Immature natural killer cell (primary cell): ENCODE measurements at places on chromosomes 7 and 10.

- H3K4me1 ChIP-seq = no peaks in the 10 kb centered on the region
- no peak for DNase-seq
- no peak overlapping the region for H3K27ac ChIP-seq
- no peaks in the 10 kb centered on the region for H3K27me3 ChIP-seq
- H3K36me3 ChIP-seq = no peaks in the 10 kb centered on the region
Measured at GRCh38 chr10:106402458-106402857, 762.0 kb downstream of the SORCS1 start.

- no peak for DNase-seq
- no peaks in the 10 kb centered on the region for H3K4me1 ChIP-seq
- H3K4me3 ChIP-seq = no peak overlapping the region
- no peak overlapping the region for H3K27ac ChIP-seq
- H3K27me3 ChIP-seq = peaks cover 2% of the 10 kb centered on the region
- no peaks in the 10 kb centered on the region for H3K36me3 ChIP-seq
Measured at GRCh38 chr10:131636841-131637724, 263.7 kb upstream of the PPP2R2D start.

DNA sequence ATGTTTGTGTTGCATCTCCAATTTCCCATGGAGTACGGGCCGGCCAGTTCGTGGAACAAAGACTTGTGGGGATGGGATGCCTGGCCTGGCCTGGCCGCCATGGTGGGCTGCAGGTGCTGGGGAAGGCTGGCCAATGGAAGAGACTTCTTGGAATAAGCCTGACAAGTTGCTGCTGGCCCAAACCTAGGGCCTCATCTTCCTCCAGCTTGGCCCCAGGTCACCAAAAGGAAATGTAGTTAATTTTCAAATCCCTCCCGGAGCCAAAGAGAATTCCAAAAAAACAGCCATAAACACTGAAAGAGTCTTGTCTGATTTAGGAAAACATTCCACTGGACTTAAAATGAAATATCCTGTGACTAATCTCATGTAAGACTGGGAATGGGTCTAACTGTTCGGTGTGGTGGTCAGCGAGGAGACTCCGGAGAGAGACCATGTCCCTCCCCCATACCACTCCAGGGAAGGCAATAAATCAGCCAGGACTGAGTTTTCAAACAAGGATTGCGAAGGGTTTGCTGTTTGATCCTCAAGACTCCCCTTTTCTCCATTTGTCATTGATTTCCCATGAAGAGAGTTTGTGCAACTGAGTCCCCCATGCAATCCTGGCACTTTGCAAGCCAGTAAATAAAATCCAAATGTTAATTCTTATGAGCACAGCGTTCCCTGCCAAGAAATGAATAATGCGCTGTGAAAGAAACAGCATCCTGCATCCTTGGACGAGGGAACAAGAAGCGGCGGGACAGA, 128.7 kb upstream of the HABP2 start:
- H3K36me3 ChIP-seq = no peaks in the 10 kb centered on the region
- H3K27ac ChIP-seq = no peak overlapping the region
- H3K4me3 ChIP-seq = no peak overlapping the region

- H3K27ac ChIP-seq = peak overlapping the region; percentile 96
- no peak for DNase-seq
- H3K36me3 ChIP-seq = peaks cover 17% of the 10 kb centered on the region
- no peaks in the 10 kb centered on the region for H3K27me3 ChIP-seq
- peak overlapping the region; percentile 75 for H3K4me3 ChIP-seq
- H3K4me1 ChIP-seq = peaks cover 63% of the 10 kb centered on the region
Measured at GRCh38 chr10:73866621-73867020, 7.7 kb downstream of the CAMK2G start.

- peak overlapping the region; percentile 91 for H3K27ac ChIP-seq
- peaks cover 6% of the 10 kb centered on the region for H3K27me3 ChIP-seq
- H3K4me1 ChIP-seq = peaks cover 68% of the 10 kb centered on the region
- no peaks in the 10 kb centered on the region for H3K36me3 ChIP-seq
- H3K4me3 ChIP-seq = peak overlapping the region; percentile 98
- peak; percentile 37 for DNase-seq
Measured at GRCh38 chr10:46028584-46029460, 1.6 kb downstream of the NCOA4 start.

- peaks cover 39% of the 10 kb centered on the region for H3K4me1 ChIP-seq
- no peak for DNase-seq
- peaks cover 18% of the 10 kb centered on the region for H3K27me3 ChIP-seq
- no peaks in the 10 kb centered on the region for H3K36me3 ChIP-seq
- peak overlapping the region; percentile 92 for H3K4me3 ChIP-seq
Measured at GRCh38 chr10:22436526-22436892, 91.2 kb downstream of the SPAG6 start.

- no peak overlapping the region for H3K4me3 ChIP-seq
- no peak overlapping the region for H3K27ac ChIP-seq
- H3K27me3 ChIP-seq = no peaks in the 10 kb centered on the region
- H3K36me3 ChIP-seq = no peaks in the 10 kb centered on the region
Measured at GRCh38 chr7:83486957-83487356, 162.0 kb downstream of the SEMA3E start.

DNA sequence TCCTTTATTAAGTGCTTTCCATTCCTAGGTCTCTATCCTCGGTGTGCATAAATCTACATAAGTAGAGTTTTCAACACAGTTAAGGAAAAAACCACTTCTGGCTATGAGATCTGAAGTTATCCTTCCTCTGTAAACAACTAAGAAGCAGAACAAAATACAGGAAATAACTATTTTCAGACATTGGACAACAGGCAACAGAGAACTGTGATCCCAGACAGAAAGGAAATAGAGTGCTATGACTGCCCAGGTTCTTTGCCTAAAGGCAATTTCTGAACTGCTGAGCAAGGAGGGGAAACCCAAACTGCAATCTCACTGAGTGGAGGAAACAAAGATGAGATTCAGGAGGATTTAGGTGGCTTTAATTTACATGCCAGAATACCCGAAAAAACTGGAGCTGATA, 285.4 kb downstream of the SNX13 start:
- no peaks in the 10 kb centered on the region for H3K4me1 ChIP-seq
- no peaks in the 10 kb centered on the region for H3K36me3 ChIP-seq
- peaks cover 7% of the 10 kb centered on the region for H3K27me3 ChIP-seq
- no peak overlapping the region for H3K27ac ChIP-seq

DNA sequence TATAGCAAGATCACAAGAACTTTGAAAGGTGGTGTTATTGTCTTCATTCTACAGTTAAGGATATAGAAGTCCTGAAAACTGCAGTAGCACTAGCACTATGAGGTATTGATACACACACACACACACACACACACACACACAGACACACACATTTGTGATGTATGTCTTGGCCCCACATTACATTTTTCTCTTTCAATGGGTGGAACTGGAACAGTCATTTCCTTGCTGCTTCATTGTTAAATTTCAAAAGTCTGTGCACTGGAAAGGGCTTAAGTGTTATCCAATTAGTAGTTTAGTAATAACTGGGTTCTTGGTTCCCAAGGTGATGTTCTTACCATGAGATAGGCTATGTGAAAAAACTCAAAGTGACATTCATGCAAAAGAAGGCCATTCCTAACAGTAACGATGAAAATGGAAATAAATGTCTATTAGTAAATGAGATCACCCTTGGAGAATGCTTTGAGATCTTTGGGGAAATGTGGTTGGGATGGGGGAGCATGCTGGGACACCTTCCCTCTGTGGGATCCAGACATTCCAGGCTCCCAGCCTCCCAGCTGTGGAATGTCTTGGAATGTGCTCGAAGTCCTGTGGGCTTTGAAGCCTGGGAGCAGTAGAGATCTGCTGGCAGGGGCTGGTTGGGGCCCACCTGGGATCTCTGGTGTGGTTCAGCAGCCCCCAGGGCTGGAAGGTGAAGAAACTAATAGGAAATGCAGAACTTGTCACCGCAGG, 37.4 kb upstream of the CALD1 start:
- no peaks in the 10 kb centered on the region for H3K4me1 ChIP-seq
- no peak overlapping the region for H3K4me3 ChIP-seq
- no peak for DNase-seq
- peaks cover 11% of the 10 kb centered on the region for H3K27me3 ChIP-seq

- H3K4me3 ChIP-seq = no peak overlapping the region
- no peaks in the 10 kb centered on the region for H3K4me1 ChIP-seq
- peaks cover 5% of the 10 kb centered on the region for H3K27me3 ChIP-seq
- DNase-seq = no peak
- no peaks in the 10 kb centered on the region for H3K36me3 ChIP-seq
- no peak overlapping the region for H3K27ac ChIP-seq
Measured at GRCh38 chr7:94040254-94040653, 36.1 kb upstream of the BET1 start.

DNA sequence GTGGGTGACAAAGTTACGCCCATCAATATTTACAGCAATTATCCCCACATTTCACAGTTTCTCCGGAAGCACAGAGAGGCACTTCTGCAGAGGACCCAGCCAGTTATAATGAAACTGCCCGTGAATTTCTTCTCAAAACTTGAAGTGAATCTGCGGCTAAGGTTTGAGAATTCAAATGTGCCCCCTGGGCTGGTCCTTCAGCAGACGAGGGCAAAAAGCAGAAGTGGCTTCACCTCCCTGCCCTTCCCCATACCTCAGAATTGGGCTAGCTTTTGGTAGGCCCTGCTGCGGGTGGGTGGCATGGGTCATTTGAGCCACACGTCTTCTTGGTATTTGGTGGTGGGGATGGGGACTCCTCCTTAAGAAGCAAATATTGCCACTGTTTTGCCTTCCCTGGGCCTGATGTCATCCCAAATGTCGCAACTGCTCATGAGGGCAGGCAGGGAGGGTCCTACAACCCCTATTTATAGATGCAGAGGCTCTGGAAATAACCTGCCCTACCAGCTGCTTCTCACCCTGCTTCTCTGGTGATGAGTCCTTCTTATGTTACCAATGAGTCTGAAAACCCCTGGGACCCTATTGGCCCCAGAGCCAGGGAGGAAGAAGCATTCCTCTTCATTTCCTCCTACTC, 16.6 kb upstream of the WDFY4 start:
- no peak overlapping the region for H3K27ac ChIP-seq
- no peak for DNase-seq
- no peaks in the 10 kb centered on the region for H3K4me1 ChIP-seq
- H3K27me3 ChIP-seq = no peaks in the 10 kb centered on the region
- peaks cover 4% of the 10 kb centered on the region for H3K36me3 ChIP-seq

- peaks cover 2% of the 10 kb centered on the region for H3K27me3 ChIP-seq
- H3K4me3 ChIP-seq = peak overlapping the region; percentile 39
- peaks cover 19% of the 10 kb centered on the region for H3K4me1 ChIP-seq
- no peak overlapping the region for H3K27ac ChIP-seq
Measured at GRCh38 chr10:88243836-88244730, 339.0 kb downstream of the RNLS start.

DNA sequence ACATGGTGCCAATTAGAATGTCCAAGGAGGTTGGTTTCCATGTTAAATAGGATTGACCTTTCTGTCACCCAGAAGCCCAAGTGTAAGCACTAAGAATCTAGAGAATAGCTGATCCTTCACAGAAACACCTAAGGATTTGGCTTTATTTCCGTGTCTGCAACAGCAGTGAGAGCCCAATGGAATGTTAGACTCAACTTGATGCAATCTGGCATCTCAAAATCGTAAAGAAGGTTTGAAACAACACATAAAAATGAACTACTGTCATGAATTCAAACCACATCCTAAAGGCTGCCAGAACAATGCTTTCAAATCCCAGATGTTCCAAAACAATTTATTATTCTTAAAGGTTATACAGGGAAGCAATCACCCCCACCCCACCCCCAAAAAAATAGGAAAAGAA, 18.6 kb downstream of the PPP1R3C start:
- H3K4me1 ChIP-seq = no peaks in the 10 kb centered on the region
- no peaks in the 10 kb centered on the region for H3K27me3 ChIP-seq
- H3K36me3 ChIP-seq = no peaks in the 10 kb centered on the region

DNA sequence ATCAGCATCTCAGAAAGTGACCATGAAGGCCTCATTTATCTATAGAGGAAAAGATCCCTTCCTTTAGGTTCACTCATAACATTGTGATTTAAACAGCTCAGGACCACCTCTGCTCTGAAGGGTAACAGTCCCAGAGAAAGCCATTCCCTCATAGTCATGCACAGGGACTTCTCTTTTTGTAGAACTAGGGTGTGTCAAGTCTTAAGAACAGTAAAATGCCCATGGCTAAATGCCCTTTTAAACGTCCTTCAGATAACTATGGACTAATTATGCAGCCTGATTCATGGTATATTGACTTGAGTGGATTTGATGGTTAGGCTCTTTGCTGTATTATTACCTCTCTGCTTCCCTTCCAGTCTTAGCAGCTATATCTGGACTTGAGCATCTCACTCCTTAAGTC, 337.8 kb downstream of the SORCS1 start:
- H3K4me1 ChIP-seq = no peaks in the 10 kb centered on the region
- H3K36me3 ChIP-seq = no peaks in the 10 kb centered on the region
- H3K27me3 ChIP-seq = no peaks in the 10 kb centered on the region
- DNase-seq = no peak
- no peak overlapping the region for H3K4me3 ChIP-seq

- H3K4me3 ChIP-seq = peak overlapping the region; percentile 71
- no peak overlapping the region for H3K27ac ChIP-seq
- no peak for DNase-seq
- peaks cover 9% of the 10 kb centered on the region for H3K4me1 ChIP-seq
- peaks cover 5% of the 10 kb centered on the region for H3K27me3 ChIP-seq
Measured at GRCh38 chr7:115477193-115477651, 553.3 kb downstream of the TFEC start.

DNA sequence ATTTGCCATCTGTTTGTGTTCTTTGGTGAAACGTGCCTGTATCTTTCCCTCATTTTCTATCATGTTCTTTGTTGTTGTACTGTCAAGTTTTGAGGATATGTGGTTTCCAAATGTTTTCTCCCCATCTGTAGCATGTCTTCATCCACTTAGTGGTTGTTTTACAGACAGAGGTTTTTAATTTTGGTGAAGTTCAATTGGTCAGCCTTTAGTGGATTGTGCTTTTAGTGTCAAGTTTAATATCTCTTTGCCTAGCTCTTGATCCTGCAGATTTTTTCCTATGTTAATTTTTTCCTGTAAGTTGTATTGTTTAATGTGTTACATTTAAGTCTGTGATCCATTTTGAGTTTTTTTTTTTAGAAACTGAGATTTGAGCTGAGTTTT, 95.9 kb downstream of the ANKRD61 start:
- DNase-seq = no peak
- H3K27me3 ChIP-seq = peaks cover 2% of the 10 kb centered on the region
- no peak overlapping the region for H3K4me3 ChIP-seq
- H3K27ac ChIP-seq = no peak overlapping the region

DNA sequence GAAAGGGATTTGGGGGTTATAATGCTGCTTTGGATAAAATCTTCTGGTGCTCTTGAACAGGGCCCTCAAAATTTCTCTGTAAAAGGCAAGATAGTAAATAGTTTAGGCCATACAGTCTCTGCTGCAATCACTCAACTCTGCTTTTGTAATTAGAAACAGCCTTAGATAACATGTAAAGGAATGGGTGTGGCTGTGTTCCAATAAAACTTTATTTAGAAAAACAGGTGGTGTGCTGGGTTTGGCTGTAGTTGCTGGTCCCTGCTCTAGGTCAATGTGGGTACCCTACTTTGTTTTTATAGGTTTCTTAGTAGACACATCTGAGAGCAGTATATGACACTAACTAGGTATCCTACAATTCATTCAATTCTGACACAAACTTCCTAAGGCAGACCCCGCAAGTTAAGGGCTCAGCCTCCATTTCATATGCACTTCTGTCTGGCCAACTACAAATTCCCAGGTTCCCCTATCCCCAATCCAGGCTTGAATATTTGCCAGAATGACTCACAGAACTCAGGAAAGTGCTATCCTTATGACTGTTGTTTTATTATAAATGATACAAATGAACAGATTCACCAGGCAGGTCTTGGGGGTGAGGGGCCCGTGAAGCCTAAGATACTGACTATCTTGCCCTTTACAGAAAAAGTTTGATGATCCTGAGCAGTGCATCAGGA, 349.9 kb downstream of the RPS24 start:
- no peak for DNase-seq
- H3K27ac ChIP-seq = no peak overlapping the region
- no peak overlapping the region for H3K4me3 ChIP-seq
- H3K27me3 ChIP-seq = peaks cover 5% of the 10 kb centered on the region
- H3K4me1 ChIP-seq = no peaks in the 10 kb centered on the region

GRCh38 chr7:44727158-44727936, 21.3 kb upstream of the ZMIZ2 start:
- H3K27me3 ChIP-seq = peaks cover 5% of the 10 kb centered on the region
- no peaks in the 10 kb centered on the region for H3K36me3 ChIP-seq
- no peak overlapping the region for H3K27ac ChIP-seq
- H3K4me1 ChIP-seq = no peaks in the 10 kb centered on the region
- no peak for DNase-seq
